ENCODE measurements at places on chromosomes 6 and 20.

DNA sequence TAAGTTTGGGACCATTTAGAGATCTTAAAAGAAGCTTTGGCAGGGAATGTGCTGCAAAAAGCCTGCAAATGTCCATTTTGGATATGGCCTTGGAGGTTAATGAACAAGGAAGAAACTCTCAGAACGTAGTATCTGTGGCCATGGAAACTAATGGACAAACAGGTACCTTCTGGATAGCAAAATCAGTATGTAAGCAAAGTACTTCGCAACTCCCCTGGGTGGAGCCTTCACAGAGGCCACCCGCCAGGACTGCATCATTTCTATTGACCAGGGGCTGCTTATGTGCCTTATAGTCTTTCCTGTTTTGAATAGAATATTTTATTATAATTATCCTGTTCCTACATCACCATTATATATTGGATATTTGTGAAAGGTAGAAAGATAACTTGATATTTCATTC, 510.8 kb upstream of the SYNCRIP start:
- DNase-seq: no peak

- no peak for DNase-seq
Observed at GRCh38 chr6:1162367-1163275, 149.3 kb upstream of the FOXQ1 start.

DNA sequence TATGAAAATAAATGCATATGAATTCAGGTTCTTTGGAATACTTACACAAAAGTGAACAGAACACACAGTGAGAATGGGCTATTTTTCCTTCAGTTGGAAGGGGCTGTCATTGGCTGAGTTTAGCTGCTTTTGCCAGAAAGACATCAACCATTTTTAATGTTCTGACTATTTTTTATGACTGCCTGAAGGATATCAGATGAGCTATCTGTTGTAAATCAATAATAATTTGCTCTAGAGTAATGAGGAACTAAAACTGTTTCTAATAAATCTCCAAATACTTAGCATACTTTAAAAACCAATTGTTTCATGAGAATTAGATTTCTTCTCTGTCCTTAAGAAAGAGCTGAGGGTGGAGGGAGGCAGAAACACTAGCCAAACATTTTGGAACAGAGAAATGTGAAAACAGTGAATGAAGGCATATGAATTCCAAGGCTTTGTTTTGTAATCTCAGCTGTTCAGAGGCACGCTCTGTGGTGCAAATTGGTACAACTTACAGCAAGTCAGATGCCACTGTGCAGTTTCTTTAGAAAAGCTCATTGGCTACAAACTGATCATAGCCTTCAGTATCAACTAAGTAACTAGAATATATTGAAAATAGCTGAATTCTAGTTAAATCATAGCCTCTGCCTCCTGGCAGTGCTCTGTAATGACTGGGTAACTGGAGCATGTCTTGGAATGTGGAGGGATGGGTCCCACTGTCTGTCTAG, 228.9 kb upstream of the JAG1 start:
- DNase-seq: no peak

DNA sequence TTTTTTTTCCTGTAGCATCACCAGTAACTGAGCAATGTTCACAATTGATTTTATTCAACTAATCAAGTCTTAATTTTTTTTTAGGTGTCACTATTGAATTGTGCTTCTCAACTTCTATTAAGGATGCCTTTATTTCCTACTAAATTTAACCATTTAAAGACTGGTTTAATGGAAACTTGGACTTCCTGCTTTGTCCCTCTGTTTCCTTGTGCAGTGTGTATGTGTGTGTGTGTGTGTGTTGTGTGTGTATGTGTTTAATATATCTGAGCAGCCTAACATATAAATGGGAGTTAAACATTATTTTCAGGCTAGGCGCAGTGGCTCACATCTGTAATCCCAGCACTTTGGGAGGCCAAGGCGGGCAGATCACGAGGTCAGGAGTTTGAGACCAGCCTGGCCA, 1.8 kb downstream of the SERPINB6 start:
- no peak for DNase-seq

- no peak for DNase-seq
Observed at GRCh38 chr6:136095986-136096385, 154.1 kb downstream of the MTFR2 start.

DNA sequence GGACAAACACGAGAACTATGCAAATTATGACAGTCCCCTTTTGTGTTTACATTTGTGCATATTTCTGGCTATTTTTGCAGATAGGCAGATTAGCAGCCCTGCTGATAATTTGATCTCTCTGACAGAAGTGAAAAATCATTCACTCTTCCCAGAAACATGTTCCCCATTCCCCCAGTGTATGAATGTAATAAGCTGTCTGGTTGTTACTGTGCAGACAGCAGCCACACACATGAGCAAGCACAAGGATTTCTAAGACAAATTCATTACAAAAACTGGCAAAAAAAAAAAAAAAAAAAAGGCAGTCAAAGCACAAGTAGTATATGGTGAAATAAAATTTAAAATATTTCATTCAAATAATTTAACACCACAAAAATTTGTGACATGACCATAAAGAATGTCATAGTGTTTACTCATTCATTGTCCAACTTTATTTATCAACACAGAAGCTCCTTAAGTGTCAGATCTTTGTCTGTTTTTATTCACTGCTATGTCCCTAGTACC, 95.5 kb upstream of the VGLL2 start:
- no peak for DNase-seq

DNA sequence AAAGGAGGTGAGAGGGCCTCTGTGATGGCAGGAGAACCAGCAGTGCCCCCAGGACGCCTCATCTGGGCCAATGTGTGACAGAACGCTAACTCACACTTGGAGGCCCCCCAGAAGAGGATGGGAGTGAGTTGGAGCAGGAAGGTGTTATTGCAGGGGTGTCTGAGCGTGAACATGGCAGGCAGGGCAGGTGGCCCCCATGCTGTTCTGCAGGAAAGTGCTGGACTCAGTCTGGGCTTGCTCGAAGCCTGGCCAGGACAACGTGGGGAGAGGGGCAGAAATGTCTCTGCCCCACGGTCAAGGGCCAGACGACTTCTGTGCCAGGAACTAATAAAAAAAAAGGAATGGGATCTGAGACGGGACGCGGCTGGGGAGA, 931 bp upstream of the EBF4 start:
- no peak for DNase-seq

DNA sequence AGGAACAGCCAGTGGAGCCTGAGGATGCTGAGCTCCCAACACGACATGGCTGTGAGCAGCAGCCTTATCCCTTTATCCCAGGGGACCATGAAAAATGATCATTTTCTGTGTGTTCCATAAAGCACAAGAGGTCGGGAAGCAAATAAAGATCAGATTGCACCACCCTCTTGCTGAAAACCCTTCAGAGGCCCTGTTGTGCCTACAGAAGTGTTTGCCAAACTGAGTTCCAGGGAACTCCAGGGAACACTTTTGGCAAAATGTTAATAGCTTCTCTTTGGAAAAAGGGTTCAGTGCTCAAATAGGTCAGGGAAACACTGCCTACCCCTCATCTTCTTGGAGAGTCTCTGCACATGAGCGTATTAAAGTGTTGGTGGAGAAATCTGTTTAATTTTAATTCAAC, 24.4 kb downstream of the ARMC2 start:
- DNase-seq: no peak

DNA sequence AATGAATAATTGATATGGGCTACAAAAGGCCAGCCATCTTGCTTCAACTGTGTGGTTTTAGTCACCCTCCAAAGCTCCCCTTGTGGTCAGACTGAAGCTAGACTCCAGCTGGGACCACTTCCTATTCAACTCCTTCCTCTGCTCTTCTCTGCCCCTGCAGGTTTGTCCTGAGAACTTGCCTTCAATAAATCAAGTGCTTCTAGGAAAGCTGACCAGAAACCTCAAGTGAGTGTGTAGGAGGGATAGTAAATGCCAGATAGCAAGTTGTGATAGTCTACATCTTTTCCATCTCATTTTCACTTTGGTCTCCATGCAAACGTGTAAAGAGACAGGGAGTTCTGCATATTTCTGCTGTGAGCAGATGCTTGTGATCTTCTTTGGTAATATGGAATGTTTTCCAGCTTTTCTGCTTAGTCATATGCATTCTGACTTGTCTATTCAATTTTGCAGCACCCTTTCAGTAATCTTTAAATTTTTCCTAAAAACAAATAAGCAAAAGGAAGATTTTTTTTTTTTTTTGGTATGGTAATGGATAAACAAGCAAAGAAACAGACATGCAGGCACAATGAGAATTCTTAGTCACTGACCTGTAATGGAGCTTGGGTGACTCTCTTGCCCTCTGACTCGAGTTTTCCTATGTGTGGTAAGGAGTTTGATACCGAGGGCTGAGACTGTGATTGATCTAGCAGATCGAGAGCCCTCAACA, 201.3 kb upstream of the BTBD3 start:
- DNase-seq: no peak

- DNase-seq: no peak
Observed at GRCh38 chr20:43974695-43975094, 60.0 kb downstream of the TOX2 start.

DNA sequence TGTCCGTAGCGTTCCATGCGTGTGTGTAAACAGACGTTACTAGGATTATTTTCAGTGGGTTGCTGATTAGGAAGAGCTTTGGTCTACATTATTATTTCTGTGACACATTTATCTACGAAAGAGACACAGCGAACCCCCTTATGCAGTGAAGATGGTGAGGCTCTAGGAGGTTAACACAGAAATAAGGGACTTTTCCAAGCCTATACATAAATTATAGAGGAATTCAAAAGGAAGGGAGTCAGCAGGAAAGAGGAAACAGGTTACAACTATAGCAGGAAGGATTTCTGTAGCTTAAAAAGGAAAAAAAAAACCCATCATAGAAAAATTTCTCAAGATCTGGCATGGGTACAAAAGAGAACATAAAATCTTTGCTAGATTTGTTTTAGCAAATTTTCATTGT, 12.9 kb upstream of the RPS6KA2 start:
- no peak for DNase-seq

DNA sequence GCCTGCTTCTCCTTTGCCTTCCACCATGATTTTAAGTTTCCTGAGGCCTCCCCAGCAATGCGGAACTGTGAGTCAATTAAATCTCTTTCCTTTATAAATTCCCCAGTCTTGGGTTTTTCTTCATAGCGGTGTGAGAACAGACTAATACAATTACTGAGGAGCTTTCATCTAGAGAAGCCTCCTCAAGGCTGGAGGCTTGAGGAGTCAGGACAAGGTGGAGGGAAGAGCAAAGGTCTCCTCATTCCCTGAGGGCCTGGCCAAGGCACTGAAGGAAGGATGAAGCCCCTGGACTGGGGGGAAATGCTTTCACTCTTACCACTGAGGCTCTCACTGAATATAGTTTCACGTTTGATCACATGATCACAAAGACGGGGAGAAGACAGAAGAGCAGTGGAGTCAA, 118.2 kb downstream of the MAN1A1 start:
- no peak for DNase-seq

Data from T-helper 9 cell (primary cell).